GM13976 (cell line): ENCODE measurements at places on chromosomes 7 and 10.

GRCh38 chr10:125555267-125555666 is 127.7 kb downstream of the TEX36 start:
- DNase-seq, result no peak

DNA sequence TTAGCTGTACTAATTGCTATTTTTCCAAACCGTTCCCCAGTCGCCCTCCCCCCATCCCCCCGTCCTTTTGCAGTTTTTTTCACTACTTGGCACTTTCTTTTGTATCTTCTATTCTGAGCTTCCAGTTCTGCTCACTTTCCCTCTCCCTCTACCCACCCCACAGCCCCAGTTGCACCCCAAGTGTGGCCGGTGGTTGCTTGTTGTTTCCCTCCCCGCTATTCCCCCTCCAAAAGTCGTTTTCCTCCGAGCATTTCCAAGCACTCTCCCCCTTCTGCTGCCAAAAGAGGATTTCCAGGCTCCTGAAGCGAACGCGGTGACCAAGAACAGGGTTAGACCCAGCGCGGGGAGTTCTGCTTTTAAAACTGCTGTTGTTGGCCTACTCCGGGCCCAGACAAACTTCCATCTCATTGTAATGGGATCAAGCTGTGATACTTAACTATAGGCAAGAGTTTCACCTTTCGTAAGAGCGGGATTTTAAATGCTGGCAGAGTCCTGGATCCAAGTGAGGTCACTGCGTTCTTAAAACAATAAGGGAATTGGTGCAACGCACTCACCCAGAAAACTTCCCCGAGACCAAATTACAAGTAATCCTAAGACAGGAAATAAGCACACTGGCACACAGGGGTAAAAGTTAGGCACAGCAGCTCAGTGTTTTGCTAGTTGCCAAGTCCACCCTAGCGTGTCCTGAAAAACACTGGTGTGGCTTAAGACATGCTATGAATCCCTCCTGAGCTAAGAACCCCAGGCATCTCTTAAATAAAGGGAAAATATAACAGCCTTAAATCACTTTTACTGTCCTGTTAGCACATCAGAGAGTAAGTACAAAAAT is 1.5 kb upstream of the RGS10 start:
- no peak for DNase-seq

GRCh38 chr7:151351027-151351426 is 9.4 kb downstream of the NUB1 start:
- DNase-seq, result no peak

DNA sequence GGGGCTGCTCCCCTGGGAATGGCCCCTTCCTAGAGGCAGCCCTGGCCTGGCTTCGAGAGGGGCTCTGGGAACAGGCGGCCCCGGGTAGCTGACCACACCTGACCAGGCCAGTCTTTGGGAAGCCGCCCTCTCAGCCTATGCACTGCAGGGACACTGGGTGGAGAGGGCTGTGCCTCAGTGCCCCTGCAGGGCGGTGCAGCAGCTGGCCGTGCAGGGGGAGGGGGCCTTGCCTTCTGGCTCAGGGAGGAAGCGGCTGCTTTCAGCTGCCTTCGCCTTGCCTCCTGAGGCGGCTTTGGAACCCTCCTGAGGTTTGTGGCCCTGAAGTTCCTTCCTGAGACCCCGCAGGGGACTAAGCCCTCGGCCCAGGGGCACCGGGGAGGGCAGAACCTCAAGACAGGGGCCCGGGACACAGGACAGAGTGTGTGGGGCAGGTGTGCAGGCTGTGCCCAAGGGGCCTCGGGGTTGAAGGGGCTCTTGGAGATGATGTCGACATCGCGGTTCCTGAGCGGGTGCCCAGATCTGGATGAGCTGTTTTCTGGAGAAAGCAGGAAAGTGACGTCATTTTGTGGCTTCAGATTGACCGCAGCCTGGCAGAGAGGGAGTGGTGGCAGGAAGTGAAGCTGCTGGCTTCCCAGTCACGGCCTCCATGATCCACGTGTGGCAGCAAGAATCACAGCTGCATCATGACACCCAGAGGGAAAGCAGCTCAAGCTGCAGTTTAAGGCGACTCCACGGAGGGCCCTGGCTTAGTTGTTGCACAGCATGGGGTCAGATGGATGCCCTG is 17.7 kb downstream of the ADAM8 start:
- DNase-seq, result no peak

DNA sequence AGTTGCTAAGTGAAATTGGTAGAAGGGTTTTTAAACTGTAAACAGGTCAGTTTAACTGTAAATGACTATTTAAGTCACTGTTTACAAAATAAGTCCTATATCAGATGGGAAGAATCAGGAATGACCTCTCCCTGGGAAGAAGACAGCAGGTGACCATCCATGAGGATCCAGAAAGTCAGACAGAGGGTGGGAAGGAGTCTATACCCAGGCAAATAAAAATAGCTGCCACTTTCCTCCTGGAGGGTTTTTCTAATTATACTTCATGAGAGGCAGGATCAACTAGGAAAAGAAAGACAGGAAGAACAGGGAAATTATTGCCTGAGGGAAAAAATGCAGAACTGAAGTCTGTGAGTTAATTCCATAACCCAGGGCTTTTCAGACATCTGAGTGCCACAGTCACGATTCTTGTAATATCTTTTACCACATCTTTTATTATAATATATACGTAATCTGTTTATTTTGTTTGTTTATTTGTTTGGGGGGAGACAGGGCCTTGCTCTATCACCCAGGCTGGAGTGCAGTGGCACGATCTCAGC is 7.0 kb downstream of the DNTT start:
- DNase-seq, result no peak

- DNase-seq, result peak; percentile 38
Observed at GRCh38 chr7:155466142-155466813, 8.3 kb downstream of the EN2 start.

GRCh38 chr7:17300012-17300411 is 1.6 kb downstream of the AHR start:
- DNase-seq, result no peak

GRCh38 chr10:119209035-119209735 is 1.8 kb downstream of the GRK5 start:
- DNase-seq, result no peak

DNA sequence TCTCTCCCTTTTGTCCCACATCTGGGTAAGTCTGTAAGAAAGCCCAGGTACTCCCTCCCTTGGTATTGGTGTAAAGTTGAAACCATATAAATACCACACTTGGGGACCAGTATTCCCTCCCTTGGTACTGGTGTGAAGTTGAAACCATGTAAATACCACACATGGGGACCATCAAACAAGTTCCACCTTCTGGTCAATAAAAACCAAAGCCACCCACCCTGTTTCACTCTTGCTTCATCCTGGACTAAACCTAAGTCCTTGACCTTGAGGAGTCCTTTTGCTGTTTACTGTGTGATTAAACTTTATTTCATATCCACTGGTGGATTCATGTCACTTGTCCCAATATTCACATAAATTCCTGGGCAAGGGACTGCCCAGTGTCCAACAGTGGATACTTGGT is 8.4 kb downstream of the P4HA1 start:
- DNase-seq, result no peak
